ENCODE measurements at places on chromosomes 7 and 10. TPM values are rescaled to one million over a fixed set of nuclear protein-coding genes. Genes with fewer than 3 reads are reported as not detected.

GRCh38 chr10:451021-451471 lies 238.4 kb downstream of the DIP2C start:
- DNase-seq = no peak

DNA sequence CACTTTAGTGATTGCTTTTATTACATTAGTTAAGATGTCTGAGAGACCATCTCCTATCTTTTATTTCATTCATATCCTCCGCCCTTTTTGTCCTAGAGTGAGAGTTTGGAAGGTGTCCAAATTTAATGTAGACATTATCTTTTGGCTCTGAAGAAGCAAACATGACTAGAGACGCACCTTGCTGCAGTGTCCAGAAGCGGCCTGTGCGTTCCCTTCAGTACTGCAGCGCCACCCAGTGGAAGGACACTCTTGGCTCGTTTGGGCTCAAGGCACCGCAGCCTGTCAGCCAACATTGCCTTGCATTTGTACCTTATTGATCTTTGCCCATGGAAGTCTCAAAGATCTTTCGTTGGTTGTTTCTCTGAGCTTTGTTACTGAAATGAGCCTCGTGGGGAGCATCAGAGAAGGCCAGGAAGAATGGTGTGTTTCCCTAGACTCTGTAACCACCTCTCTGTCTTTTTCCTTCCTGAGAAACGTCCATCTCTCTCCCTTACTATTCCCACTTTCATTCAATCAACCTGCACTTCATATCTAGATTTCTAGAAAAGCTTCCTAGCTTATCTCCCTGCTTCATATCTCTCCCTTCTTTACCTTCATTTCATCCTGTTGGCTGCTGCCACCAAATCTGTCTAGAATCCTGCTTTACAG lies 10.4 kb upstream of the CLCN1 start:
- no peak for DNase-seq

DNA sequence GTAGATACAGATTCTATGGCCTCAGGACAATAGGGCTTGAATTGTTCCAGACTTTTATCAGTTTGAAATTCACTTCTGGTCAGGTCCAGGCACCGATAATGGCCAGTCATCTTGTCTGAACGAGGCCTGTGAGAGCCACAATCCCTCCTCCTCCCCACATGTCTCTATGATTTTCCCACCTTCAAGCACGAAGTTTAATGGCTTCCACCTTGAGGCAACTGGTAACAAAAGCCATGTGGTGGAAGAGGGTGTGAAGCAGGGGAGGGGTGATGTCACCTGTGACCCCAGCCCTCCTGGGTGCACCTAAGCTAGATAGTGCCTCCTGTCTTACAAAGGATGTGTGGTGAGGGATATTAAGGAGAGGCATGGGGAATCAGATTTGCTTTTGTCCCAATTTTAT lies 89.2 kb downstream of the PCGF5 start:
- no peak for DNase-seq

- no peak for DNase-seq
Observed at GRCh38 chr7:118214833-118215182, 9.7 kb upstream of the ANKRD7 start.

The CNTNAP2 gene
- total RNA-seq = 26.8 TPM

The ANKRD30A gene
- total RNA-seq = not detected
